ENCODE measurements at places on chromosomes 13 and 19. TPM values are rescaled to one million over a fixed set of nuclear protein-coding genes. Genes with fewer than 3 reads are reported as not detected.

The ATP4A gene
- polyA plus RNA-seq: 357 TPM

The FCGBP gene
- 6.5 TPM for polyA plus RNA-seq

The BRD4 gene
- 14.8 TPM for polyA plus RNA-seq

The CEACAM1 gene
- polyA plus RNA-seq: 1.1 TPM

The PSPN gene
- polyA plus RNA-seq: 1.1 TPM

The BEST2 gene
- not detected for polyA plus RNA-seq

The TJP3 gene
- polyA plus RNA-seq: 62.3 TPM

The KIR2DL1 gene
- polyA plus RNA-seq: not detected

The SPACA4 gene
- not detected for polyA plus RNA-seq

The LGALS14 gene
- polyA plus RNA-seq: not detected

The ZNF71 gene
- polyA plus RNA-seq: 2.1 TPM

The ZNF221 gene
- polyA plus RNA-seq: 0.31 TPM

The ONECUT3 gene
- 0.13 TPM for polyA plus RNA-seq

The BLVRB gene
- polyA plus RNA-seq: 288 TPM

The CEACAM7 gene
- polyA plus RNA-seq: not detected

The POU2F2 gene
- 2.7 TPM for polyA plus RNA-seq

The POU4F1 gene
- not detected for polyA plus RNA-seq

The ZIK1 gene
- polyA plus RNA-seq: 0.92 TPM

The CRX gene
- not detected for polyA plus RNA-seq

All from stomach (tissue), 19 donors.